Activated CD8-positive, alpha-beta memory T cell treated with anti-CD3 and anti-CD28 coated beads for 24 hours (primary cell): ENCODE measurements at places on chromosomes 12 and 14.

DNA sequence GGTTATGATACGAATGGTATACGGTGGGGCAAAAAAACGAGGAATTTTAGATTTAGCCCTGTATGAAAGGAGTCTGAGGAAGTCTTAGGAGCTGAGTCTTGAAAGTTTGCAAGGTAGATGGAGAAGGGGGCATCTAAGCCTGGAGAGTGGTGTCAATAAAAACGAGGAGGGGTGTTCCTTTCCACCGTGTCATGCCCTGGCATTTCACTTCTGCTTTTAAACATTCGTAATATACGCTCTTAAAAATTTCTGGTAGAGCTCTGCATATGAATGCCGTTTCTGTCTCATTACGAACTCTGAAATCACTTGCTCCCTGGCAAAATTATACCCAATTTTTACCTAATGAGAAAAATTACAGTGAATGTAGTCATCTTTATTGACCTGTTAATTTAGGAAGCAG is 170.2 kb downstream of the ERC1 start:
- no peak for DNase-seq

DNA sequence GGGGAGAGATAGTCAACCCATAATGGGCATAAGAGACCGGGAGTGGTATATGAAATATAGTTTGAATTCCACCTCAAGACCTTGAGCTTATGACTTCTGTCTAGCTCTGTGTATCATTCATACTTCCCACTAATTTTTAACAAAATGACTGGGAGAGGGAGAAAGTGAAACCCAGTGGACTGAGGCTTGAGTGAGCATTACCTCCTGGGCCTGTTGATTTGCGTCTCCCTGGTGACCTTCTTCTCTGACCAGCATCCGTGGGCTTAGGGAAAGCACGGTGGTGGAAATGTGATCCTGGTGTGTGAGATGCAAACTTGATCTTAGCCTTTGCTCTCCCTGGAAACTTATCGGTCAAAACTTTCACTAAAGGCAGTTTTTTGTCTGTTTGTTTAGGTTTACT is 207.9 kb upstream of the BCL2L14 start:
- no peak for DNase-seq

GRCh38 chr12:30110958-30111586 is 327.3 kb upstream of the TMTC1 start:
- DNase-seq, result no peak

DNA sequence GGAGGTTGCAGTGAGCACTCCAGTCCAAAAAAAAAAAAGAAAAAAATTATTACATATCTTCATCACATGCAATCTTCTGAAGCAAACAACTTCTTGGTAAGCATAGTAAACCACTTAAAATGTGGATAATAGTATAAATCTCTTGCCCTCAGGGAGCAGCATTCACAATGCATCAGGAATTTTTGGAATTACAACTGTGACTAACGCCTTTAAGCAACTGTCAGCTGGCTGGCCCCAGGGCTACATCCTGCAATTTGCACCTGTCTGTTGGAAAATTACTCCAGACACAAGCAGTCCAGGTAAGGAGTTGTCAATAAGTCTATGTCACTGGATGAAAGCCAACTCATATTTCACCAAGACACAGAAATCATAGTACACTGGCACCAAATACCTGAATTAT is 5.5 kb upstream of the SLC7A7 start:
- DNase-seq, result no peak

- no peak for DNase-seq
These were observed 11.5 kb downstream of the GTF2A1 start for GRCh38 chr14:81209167-81209836.

DNA sequence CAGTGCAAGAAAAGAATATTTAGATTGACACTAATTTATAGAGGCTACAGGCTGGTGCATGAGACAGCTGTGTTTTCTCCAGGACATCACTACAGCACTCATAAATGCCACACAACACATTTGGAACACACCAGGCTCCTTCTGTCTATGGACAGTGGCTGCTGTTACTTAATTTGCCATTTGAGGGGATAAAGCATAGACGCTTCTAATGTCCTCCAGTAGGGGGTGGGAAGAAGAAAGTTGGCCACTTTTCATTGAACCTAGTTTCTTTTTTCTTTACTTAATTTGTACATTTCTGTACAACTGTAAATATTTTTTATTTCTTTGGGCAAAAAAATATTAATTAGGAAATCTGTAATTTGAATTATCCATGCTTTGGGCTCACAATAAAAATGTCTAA is 12.4 kb upstream of the RTN1 start:
- no peak for DNase-seq

DNA sequence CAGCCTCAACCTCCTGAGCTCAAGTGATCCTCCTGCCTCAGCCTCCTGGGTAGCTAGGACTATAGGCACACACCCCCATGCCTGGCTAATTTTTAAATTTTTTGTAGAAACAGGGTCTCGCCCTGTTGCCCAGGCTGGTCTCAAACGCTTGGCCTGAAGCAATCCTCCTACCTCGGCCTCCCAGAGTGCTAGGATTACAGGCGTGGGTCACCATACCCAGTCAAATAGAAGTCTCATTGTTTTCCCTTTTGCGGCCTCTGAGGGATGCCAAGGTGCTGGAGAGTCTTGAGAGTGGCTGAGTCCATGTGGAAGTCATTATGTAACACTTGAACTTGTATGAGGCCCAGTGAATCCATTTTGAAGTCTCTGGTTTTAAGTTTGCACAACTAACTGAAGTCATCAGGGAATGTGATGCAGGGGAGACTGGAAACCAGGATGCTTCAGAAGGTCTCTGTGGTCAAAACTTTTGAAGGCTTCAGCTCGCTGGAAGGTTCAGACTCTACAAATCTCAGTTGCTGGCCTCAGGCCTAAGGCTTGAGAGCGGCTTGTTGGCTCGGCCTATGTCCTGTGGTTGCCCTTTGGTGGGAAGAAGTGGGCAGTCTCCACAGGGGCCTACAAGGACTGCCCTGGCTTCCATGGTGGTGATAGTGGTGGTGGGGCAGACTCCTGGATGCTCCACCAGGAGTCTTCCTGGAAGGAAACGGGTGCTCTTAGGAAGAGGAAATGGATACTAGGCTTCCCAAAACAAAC is 29.2 kb downstream of the GALNT16 start:
- no peak for DNase-seq

- no peak for DNase-seq
These were observed 16.0 kb upstream of the SLC38A2 start for GRCh38 chr12:46388427-46389021.

DNA sequence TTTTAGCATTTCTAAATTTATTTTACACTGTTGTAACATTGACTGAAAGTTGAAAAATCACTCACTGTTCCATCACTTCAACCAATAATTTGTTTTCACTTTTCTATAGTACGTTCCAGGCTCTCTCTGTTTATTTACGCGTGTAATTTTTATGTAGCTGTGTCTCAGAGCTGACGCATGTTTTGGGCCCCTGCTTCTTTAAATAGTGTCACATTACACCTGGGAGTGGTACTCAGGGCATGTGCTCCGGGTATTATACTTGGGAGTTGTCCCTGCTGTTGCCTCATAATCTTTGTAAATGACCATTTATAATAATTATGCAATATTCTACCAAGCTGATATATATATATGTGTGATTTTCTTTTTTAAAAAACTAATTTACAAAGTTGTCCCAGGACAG is 132.8 kb upstream of the CPM start:
- DNase-seq, result no peak

- DNase-seq, result no peak
These were observed 159.8 kb downstream of the KITLG start for GRCh38 chr12:88420457-88420856.

DNA sequence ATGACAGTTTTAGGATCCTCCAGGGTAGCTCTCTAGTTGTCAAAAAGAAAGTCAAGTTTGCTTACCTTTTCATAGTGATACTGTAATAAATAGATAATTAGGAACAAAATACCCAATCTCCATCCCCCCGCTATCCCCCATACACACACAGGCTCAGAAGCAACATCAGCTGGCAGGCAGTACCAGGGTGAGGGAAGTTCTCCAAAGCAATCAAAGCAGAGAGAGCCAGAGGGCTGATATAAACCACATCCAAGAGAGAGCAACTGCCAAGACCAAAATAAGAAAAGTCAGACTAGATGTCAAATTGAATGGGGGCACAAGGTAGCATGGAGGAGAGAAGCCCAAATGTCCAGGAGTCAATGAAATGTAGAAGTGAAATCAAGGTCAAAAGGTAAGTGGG is 80.2 kb upstream of the PTPRR start:
- DNase-seq, result no peak

DNA sequence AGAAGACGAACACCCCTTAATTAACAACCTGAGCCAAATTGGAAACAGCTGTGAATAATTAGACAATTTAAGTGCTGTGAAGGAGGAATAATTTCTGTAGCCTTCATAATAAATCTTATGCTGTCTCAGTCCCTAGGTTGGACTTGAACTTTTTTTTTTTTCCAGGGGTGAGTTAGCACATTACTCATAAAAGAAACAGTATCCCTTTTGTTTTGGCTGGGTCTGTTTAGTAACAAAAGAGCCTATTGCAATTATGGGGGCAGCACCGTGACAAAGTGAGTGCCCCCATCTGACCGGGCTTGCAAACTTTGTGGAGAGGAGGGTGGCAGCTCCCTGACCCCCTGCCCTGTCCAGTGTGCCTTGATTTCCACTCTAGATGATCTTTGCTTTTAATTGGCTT is 167.4 kb downstream of the DICER1 start:
- no peak for DNase-seq

- no peak for DNase-seq
These were observed 25.6 kb upstream of the CPNE8 start for GRCh38 chr12:38930990-38931389.

- DNase-seq, result no peak
These were observed 52.1 kb downstream of the TBC1D30 start for GRCh38 chr12:64876388-64877071.

GRCh38 chr14:79496701-79497100 is 714.6 kb downstream of the DIO2 start:
- no peak for DNase-seq

GRCh38 chr12:49366096-49366651 is 1.1 kb upstream of the SPATS2 start:
- no peak for DNase-seq

DNA sequence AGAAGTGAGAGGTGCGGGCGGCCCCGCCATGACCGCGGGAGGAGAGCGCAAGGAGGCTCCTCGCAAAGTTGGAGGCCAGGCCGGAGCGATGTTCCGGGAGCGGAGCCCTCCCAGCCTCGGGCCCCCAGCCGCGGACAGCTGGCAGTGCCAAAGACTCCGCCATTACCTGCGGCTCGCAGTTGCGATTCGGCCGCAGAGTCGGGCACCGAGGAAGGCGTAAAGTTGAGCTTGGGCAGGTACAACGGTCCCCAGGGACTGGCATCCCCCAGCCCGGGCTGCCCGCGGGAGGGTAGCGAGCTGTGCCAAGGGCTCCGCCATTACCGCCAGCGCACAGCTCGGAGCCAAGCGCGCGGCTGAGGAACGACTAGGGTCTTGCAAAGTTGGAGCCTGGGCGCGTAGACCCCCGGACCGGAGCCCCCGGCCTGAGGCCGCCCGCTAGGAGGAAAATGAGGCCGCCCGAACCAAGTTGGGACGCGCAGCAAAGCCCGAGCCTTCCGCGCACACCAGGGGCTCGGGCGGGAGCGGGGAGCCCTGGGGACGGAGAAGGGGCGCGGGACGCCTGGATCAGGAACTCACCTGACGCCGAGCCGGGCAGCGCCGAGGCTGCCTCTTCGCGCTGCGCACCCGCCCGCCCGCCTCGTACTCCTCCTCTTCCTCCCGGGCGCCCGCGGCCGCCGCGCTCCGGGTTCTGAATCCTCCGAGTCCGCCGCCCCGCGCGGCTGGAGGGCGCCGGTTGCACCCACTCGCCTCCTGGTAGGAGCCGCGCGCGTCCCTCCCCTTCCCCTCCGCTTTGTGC is 677 bp downstream of the NOS1 start:
- no peak for DNase-seq

- DNase-seq, result no peak
These were observed 20.5 kb downstream of the HPD start for GRCh38 chr12:121838126-121838525.

DNA sequence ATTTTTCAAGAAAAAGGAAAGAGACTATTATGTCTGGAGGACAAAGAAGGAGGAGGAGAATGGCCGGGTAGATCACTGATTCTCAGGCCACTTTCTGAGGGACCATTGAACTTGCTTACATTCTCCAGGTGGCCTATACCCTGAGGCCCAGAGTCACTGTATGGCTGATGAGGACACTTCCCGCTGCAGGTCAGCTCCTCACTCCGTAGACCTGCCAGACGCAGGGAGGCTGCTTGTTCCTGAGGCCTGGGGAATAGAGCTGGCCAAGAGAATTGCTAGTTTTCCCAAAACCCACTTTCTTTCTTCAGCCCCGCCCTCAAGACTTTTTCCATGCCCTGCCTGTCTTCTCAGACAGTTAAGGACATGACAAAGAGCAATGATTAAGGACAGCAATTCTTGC is 510.5 kb upstream of the TBX3 start:
- DNase-seq, result no peak

GRCh38 chr12:64714551-64714968 is 44.6 kb downstream of the GNS start:
- no peak for DNase-seq

- DNase-seq, result no peak
These were observed 139.8 kb downstream of the NEDD1 start for GRCh38 chr12:97046901-97047300.

DNA sequence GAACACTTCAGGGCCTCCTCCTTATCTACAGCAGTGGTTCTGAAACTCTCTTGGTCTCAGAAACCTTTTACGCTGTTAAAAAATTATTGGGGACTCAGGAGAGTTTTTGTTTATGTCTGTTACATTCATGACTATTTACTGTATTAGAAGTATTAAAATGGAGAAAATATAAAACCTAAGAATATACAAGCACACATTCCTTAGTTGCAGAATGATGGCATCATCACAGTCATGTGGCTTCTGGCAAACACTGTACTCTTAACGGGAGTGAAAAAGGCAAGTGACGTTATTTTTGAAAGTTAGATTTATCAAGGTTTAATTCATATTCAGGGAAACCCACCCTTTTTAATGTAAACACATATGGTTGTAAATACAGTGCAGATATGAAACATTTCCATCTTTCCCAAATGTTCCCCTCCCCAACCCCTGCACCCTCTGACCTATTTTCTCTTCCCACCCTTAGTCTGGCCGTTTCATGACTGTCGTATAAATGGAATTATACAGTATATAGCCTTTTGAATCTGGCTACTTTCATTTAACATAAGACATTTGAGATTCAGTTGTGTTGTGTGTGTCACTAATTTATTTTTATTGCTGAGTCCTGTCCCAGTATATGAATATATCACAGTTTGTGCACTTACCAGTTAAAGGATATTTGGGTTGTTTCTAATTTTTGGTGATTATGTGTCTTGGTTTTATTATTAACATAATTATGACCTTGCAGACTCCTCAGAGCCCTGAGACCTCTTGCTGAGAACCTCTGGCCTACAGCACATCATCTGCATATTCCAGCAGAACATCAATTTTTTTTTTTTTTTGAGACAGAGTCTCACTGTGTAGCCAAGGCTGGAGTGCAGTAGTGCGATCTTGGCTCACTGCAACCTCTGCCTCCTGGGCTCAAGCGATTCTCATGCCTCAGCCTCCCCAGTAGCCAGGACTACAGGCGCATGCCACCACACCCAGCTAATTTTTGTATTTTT is 457.0 kb downstream of the PCNX1 start:
- no peak for DNase-seq
